HFFc6 (cell line): ENCODE measurements at places on chromosomes 13 and 19. TPM values are rescaled to one million over a fixed set of nuclear protein-coding genes. Genes with fewer than 3 reads are reported as not detected.

The MAG gene
- not detected in 3 replicates for total RNA-seq

The ZNF208 gene
- total RNA-seq = 0.08 TPM in 1 of 3 replicates, not detected in the others

The TNFSF11 gene
- not detected in 3 replicates for total RNA-seq

The TNNI3 gene
- not detected in 2 replicates for total RNA-seq

The POLR2I gene
- total RNA-seq = 59.6 to 71.8 TPM (median 65.6 TPM) in 3 replicates
